Retina (tissue), 1 donor: ENCODE measurements at places on chromosomes 5 and 9.

DNA sequence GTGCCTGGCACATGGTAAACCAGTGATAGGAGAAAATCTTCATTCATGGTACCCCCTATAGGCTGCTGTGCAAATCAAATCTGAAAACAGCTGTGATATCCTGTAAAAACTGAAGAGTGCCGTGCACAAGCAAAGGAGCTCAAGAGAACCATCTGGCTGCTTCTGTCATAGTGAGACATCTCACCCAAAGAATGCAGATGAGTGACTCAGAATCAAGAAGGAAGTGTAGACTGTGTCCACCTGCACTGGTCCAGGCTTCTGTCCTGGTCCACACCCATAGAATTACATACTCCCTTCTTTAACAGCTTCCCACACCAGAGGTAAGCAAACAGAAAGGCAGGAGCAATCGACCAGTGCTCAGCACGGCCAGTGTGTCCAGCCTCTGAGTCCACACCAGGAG lies 195.9 kb downstream of the ASTN2 start:
- DNase-seq: no peak

- DNase-seq: peak; percentile 68
Measured at GRCh38 chr9:15509931-15510788, 610 bp downstream of the PSIP1 start.

DNA sequence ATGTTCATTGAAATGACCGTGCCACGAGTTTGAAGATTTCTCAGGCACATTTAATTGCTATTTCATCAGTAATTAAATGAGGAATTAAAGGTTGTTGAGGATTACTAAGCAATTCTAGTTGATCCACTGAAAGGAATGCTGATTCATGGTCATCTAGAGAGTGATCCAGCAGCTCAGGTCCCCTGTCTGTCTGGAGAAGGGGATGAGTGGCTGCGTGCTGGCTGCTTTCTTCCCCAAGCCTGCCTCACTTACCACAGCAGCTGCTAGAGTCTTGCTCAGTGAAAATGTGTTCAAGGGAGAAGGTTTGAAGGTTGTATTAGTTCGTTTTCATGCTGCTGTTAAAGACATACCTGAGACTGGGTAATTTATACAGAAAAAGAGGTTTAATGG lies 7.8 kb upstream of the TGFBI start:
- DNase-seq: no peak

- no peak for DNase-seq
Measured at GRCh38 chr5:160643616-160644240, 208.3 kb downstream of the ATP10B start.

DNA sequence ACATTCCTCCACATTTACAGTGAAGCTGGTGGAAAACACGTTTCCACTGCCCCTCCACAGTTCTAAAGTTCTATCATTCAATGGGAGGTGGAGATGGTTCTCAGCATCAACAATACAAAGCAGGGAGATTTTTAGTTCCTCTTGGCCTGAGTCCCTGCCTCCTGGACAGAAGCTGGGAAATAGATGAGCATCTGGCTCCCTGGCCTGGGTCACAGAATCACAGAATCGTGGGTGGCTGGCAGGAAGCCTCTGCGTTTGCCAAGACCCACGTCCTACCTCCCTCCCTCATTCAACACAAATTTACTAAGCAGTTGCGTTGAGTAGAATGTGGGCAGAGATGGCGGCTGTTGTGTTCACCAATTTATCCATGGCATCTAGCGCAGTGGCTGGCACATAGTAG lies 5.2 kb upstream of the PPARGC1B start:
- DNase-seq: no peak

DNA sequence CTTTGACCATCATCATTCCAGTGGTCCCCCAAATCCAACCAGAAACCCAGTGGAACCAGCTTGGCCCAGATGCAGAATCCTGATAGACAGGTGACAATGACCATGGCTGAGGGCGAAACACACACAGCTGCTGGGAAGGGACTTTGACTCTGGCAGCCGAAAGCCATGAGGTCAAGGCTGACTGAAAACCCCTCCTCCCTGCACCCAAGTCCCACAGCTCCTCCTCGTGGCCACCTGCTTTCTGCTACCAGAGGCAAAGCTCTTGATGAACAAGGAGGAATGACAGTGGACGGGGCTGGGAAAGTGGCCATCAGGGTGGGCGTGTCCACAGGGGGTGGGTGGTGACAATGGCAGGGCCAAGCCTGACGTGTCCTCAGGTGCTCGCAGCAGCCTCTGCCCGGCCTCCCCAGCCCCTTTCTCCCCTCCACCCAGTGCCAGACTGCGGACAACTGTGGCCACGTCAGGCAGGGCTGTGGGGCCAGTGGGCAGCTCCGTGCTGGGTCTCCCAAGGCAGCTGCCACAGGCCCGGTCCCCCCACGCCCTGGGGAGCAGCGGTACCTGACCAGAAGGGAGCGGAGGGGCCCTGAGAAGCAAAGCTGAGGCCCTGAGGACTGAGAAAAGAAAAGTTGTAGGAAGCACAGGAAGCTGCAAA lies 30.8 kb upstream of the SARDH start:
- no peak for DNase-seq

DNA sequence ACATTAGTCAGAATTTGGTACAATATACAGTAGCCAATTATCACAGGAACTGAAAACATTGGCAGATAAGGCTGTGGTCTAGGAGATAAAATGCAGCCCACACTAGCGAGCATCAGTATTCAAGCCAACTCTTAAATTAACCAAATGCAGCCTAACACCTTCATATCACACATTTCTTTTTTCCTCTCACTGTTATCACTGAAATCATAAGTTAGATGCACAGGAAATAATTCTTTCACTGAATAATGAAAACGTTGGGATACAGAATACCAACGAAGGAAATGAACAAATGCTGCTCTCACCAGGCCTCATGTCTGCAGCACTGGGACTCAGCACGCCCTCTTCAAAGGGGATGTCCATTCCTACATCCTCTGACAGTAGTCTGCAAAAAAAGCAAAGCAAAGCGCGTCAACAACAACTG lies 109.1 kb upstream of the PCA3 start:
- DNase-seq: no peak

GRCh38 chr5:91495699-91496098 lies 112.6 kb upstream of the ARRDC3 start:
- no peak for DNase-seq

DNA sequence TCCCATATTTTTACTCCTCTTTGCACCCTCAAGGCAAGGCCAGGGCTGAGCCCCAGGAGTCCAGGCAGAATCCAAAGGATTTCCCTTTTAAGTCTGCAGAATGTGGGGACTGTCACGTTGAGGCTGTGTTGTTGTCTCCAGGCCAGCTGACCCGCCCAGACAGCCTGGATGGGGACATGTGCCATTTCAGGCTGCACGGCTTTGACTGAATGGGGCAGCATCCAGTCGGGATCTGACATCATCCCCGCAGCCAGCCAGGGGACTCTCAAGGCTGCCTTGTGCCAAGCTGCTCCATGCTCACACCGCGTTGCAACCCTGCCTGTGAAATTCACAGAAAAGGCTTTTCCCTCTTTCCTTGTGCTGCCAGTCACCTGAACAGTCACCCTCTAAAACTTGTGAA lies 2.2 kb upstream of the ZNF366 start:
- no peak for DNase-seq

DNA sequence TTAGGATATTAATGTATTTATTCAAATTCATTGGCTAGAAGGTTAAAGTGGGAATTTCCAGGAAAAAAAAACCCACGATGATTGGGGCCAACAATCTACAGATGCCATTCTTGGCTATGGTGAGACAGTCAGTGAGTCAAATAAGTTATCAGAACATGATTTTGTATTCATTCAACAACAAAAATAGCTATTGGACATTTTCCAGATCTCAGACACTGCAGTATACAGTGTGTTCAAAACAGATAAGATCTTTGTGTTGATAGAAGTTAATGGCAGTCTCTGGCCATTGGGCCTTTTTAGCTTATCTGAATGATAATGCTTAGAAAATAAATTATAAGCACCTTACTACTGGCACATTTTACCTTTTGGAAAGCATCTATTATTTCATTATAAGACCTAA lies 547.7 kb downstream of the MAT2B start:
- DNase-seq: no peak

DNA sequence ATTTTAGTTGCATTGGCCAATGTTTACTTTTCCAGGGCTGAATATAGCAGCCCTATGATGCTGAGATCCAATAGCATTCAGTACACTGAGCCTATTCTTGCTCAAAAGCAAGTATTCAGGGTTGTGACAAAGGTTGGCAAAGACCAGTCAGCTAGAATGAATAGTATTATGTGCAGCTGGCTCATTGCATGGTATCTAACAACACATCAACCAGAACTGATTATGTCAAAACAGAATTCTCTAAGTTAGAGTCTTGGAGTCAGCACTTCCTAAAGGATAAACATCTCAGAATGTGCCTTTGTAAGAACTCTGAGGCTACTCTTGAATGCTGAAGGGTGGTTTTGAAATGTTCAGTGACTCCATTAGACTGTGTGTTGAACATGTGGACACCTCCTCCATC lies 774.5 kb upstream of the RGMB start:
- no peak for DNase-seq

- peak; percentile 92 for DNase-seq
Measured at GRCh38 chr9:126781186-126782052, 23.4 kb upstream of the ZBTB43 start.

DNA sequence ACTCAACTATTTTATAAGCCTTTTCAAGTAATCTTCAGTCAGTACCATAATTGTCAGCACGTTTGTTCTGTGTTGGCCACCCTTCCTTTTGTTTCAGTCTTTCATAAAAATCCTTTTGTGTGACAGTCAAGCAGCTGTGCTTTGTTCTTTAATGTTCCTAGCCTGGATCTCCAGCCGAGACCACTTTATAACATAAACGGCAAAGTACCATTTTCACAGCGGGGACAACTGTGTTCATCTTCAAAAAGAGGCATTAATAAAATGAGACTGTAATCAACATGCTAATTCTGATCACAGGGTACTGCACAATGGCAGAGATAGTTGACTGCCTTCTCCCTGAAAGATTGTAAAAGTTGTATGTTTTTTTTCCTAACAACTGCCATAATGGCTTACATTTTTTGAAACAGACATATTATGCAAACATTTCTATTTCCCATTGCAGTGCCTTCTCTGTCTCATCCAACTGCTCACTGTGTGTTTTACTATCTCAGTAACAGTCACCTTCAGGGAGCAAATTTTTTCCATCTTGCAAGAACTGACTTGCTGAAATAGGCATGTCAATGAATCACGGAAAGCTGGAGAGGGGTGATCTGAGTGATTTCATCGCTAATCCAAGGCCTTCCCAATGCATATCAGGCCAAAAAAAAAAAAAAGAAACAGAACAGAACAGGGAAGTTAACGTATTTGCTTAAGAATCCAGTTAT lies 828.5 kb upstream of the DMAC1 start:
- DNase-seq: peak; percentile 60

GRCh38 chr5:120083851-120084542 lies 380.1 kb upstream of the PRR16 start:
- no peak for DNase-seq

DNA sequence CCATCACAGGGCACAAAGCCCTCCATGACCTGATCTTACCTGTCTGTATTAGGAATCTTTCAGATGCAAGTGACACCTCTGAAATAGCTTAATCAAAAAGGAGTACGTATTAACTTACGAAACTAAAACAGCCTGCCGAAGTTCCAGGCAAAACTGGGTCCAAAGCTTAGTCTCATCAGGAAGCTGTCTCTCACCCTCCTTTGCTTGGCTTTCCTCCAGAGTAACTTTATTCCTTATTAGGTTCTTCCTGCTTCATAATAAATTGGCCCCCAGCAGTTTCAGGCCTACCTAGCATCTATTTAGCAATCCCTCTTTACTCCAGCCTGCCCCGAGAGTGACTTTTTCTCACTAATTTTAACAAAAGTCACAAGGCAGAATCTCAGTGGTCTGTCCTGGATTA lies 58.4 kb upstream of the STK32A start:
- DNase-seq: no peak

GRCh38 chr5:32017692-32018367 lies 156.3 kb downstream of the GOLPH3 start:
- peak; percentile 49 for DNase-seq

DNA sequence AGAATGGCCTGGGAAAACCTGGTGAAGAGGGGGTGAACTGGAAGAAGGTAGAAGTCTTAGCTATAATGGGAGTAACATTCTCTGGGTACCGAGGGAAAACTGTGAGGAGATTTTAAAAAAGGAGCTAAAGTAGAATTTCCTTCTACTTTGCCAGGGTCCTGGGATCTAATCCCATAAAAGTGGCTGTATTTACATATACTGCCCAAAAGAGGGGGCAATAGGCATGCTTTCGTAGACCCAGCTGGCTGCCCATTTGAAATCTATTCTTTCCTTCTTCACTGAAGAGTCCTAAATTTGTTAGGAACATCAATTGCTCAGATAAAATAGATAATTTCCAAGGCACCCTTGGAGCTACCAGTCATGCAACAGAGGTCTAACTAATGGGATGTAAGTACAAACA lies 159.2 kb downstream of the CDC42SE2 start:
- no peak for DNase-seq

- no peak for DNase-seq
Measured at GRCh38 chr5:155013526-155013925, at the start of gene KIF4B. KIF4B (plus strand) TSS chr5:155013755; CDS start chr5:155013860, 105 bp downstream.

- DNase-seq: peak; percentile 5
Measured at GRCh38 chr5:8726383-8727036, 819.4 kb downstream of the SEMA5A start.

DNA sequence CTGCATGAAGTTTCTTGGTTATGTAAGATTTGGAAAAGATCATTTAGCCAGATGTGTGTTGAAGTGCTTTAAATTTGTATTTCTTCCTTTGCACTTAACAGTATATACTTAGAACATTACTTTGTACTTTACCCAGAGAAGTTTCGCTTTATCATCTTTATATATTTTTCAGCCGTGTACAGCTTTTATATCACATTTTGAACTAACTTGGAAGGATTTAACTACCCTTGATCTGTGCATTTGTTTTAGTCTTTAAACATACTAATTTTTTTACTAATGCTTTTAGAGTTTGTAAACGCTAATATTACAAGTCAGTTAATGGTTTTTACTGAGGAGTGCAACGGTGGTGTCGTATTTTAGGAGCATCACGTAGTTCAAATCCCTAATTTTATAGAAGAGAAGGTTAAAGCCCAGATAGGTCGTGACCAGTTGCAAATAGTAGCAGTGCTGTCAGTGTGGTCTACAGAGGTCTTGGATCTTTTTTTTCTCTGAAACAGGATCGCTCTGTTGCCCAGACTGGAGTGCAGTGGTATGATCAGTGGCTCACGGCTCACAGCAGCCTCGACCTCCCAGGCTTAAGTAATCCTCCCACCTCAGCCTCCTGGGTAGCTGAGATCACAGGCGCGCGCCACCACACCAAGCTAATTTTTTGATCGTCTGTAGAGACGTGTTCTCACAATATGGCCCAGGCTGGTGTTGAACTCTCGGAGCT lies 2.0 kb downstream of the MATR3 start:
- DNase-seq: peak; percentile 36

GRCh38 chr5:100623719-100624118 lies 88.5 kb downstream of the FAM174A start:
- DNase-seq: no peak
